ENCODE measurements at places on chromosomes 5 and 9. TPM values are rescaled to one million over a fixed set of nuclear protein-coding genes. Genes with fewer than 3 reads are reported as not detected.

- H3K27me3 ChIP-seq = no peaks in the 10 kb centered on the region
- H3K4me3 ChIP-seq = no peak overlapping the region
- H3K4me1 ChIP-seq = peaks cover 35% of the 10 kb centered on the region
- DNase-seq = peak; percentile 96
These were observed 664.3 kb upstream of the EDIL3 start for GRCh38 chr5:85049020-85049419.

GRCh38 chr5:28310696-28311095, 1272.3 kb upstream of the CDH9 start:
- no peaks in the 10 kb centered on the region for H3K27me3 ChIP-seq
- no peak overlapping the region for H3K4me3 ChIP-seq
- H3K4me1 ChIP-seq = no peaks in the 10 kb centered on the region
- no peak for DNase-seq
- no peaks in the 10 kb centered on the region for H3K36me3 ChIP-seq

DNA sequence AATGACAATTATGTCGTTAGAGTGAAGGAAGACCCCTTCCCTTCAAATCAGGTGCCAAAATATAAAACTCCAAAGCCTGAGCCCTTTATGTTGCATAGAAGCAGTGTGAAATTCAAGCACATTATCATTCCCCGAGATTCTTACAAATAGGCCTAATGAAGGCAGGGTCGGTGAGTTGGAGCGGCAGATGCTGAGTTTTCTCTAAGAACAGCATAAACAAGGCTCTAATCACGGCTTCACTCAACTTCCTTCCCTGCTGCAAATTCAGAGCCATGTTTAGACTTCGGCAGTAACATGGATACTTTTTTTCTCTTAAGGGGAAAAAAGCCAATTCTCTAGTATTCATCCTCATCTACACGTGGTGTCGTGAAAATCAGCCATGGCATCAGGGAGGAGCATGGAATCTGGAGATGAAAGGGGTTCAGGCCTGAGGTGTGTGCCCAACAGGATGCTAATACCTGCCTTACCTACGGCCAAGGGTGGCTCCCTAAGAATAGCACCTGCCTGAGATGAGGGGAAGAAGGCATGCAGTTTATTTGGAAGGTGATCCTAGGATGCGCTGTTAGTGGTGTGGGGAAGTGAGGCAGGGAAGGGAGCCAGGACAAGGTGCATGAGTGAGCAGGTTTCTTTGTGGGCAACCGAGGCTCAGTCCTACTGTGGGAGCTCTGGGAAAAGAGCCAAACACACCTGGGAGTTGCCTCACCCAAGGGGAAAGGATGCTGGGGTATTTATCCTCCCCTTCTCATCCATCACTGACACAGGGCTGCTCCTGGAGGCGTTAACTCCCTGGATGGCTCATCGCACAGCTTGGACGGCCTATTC, 146.8 kb upstream of the TBC1D2 start:
- no peak overlapping the region for H3K27ac ChIP-seq
- no peak overlapping the region for H3K4me3 ChIP-seq
- DNase-seq = no peak

GRCh38 chr9:95025213-95026147, 292.0 kb downstream of the FANCC start:
- peaks cover 44% of the 10 kb centered on the region for H3K4me1 ChIP-seq
- no peak overlapping the region for H3K4me3 ChIP-seq
- H3K27me3 ChIP-seq = no peaks in the 10 kb centered on the region
- peak overlapping the region; percentile 34 for H3K27ac ChIP-seq
- DNase-seq = peak; percentile 67
- H3K36me3 ChIP-seq = peaks cover 54% of the 10 kb centered on the region

NMUR2 gene
- not detected for total RNA-seq

DNA sequence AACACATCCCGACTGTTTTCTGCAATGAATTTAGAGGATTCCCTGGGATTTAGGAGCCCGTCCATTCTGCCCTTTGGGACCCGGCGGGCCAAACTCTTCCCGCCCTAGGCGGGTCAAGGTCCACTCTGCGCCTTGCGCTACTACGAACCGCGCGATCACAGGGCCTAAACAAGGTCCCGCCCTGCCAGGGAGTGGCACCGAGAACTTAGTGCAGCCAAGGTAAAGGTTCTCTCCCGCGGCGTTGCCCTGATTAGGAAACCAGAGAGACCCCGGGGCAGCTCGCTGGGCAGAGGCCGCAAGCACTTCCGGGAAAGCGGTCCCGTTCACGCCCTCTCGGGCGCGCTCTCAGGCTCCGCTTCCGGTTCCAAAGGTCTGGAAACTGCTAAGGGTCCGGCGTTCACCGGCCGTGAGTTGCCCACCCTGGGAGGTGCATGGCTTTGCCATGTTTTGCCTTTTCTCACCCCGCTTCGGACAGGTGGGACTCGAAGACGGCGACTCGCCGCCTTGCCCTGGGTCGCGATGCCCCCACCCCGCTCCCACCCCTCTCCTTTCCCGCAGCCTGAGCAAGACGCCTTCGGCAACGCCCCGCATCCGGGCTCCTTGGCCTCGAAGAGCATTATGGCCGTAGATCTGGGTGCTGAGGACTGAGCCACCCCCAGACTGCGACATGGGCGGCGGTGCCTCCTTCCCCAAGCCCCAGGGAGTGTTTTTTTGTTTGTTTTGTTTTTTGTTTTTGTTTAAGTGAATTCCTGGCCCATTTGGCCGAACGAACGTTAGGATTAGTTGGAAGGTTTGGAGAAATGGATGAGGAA, 23.4 kb downstream of the HNRNPK start:
- no peaks in the 10 kb centered on the region for H3K27me3 ChIP-seq
- H3K4me3 ChIP-seq = peak overlapping the region; percentile 46
- DNase-seq = peak; percentile 72
- H3K4me1 ChIP-seq = peaks cover 28% of the 10 kb centered on the region

GRCh38 chr5:91042936-91043255, 340.2 kb downstream of the ARRDC3 start:
- H3K36me3 ChIP-seq = no peaks in the 10 kb centered on the region
- no peak overlapping the region for H3K4me3 ChIP-seq
- no peaks in the 10 kb centered on the region for H3K27me3 ChIP-seq
- H3K27ac ChIP-seq = no peak overlapping the region
- no peaks in the 10 kb centered on the region for H3K4me1 ChIP-seq

PDE6A gene
- total RNA-seq = not detected

GPR150 gene
- not detected for total RNA-seq

DNA sequence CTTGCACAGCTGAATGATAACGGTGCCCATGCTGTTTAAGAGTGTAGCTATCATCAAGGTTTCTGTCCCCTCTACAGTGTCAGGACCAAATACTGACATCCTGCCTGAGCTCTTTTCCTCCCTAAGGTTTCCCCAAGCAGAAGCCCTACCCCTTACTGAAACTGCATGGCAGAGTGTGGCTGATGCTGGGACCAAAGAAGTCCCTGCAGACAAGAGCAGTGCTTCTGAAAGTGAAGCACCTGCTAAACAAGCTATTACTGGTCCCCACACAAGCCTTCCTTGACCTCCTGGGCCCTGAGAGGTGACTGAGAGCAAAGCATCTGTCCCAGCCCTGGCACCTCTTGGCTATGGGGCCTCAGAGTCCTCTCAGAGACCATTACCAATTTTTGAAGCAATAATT, 56.1 kb downstream of the CFAP90 start:
- no peaks in the 10 kb centered on the region for H3K36me3 ChIP-seq
- no peaks in the 10 kb centered on the region for H3K27me3 ChIP-seq
- no peak overlapping the region for H3K4me3 ChIP-seq
- no peak overlapping the region for H3K27ac ChIP-seq
- H3K4me1 ChIP-seq = no peaks in the 10 kb centered on the region
- no peak for DNase-seq

- no peak overlapping the region for H3K4me3 ChIP-seq
- H3K4me1 ChIP-seq = peaks cover 12% of the 10 kb centered on the region
- no peaks in the 10 kb centered on the region for H3K27me3 ChIP-seq
- no peaks in the 10 kb centered on the region for H3K36me3 ChIP-seq
- DNase-seq = no peak
These were observed 10.4 kb downstream of the FCN2 start for GRCh38 chr9:134891053-134891452.

DNA sequence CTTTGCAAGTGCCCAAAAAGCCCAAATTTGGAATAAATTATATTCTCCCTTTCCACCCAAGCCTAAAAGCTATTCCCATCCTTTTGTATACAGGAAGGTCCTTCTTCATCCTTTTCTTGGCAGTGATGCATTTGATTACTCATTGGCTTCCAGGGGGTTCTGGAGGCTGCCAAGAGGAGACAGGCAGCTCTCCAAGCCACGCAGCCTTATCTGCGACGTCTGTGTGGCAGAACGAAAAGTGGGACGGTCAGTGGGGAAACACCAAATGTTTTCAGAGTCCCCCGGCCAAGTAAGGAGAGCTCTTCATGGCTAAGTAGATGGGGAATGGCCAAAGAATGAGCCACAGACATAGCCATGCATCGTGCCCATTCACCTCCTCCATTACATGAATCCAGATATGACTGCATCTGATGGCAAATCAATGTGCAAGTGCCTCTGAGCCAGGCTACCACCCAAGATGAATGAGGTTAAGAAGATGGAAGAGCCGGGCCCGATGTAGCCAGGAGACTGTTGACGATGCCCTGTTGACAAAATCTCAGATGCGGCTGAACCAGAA, 12.1 kb downstream of the ADAM19 start:
- no peak overlapping the region for H3K4me3 ChIP-seq
- H3K4me1 ChIP-seq = peaks cover 62% of the 10 kb centered on the region
- peak overlapping the region; percentile 45 for H3K27ac ChIP-seq
- H3K27me3 ChIP-seq = no peaks in the 10 kb centered on the region
- peaks cover 80% of the 10 kb centered on the region for H3K36me3 ChIP-seq

DNA sequence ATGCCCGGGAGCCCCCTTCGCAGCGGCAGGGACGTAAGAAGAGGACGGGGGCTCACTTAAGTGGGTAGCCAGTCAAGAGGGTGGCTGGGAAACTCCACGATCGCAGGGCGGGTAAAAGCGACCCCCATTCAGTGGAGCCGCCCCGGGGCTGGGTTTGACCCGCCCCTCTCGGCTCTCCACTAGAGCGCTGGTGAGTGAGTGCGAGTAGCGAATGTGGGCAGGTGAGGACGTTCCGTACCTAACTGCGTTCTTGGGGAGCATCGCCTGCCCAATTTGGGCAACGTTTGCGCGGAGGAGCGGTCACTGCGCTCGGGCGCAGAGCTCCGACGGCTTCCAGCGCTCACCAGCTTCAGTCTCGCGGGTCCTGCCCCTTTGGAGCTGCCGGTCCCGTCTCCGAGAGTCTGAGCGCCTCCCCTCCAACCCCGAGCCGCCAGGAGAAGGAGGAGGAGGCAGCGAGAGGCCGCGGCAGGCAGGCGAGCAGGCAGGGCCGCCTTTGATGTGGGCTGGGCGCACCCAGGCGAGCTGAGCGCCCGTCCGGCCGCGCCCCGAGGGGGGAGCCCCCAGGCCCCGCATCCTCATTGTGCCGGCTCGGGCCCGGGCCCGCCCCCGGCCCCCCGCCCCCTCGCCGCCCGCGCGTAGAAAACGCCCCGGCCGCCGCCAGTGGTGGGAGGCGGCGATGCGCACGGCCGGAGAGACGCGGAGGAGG, at the start of gene FGF18:
Gene FGF18 (plus strand): TSS at position 666 of the 706 bp plus-strand sequence. CDS start 553 bp downstream, outside the sequence.
- DNase-seq = peak; percentile 84
- H3K27ac ChIP-seq = no peak within 1 kb of the TSS
- H3K4me1 ChIP-seq = peaks cover 27% of the 10 kb centered on the region
- H3K4me3 ChIP-seq = peak within 1 kb of the TSS; percentile 46
- H3K36me3 ChIP-seq = peaks cover 5% of the 10 kb centered on the region

DNA sequence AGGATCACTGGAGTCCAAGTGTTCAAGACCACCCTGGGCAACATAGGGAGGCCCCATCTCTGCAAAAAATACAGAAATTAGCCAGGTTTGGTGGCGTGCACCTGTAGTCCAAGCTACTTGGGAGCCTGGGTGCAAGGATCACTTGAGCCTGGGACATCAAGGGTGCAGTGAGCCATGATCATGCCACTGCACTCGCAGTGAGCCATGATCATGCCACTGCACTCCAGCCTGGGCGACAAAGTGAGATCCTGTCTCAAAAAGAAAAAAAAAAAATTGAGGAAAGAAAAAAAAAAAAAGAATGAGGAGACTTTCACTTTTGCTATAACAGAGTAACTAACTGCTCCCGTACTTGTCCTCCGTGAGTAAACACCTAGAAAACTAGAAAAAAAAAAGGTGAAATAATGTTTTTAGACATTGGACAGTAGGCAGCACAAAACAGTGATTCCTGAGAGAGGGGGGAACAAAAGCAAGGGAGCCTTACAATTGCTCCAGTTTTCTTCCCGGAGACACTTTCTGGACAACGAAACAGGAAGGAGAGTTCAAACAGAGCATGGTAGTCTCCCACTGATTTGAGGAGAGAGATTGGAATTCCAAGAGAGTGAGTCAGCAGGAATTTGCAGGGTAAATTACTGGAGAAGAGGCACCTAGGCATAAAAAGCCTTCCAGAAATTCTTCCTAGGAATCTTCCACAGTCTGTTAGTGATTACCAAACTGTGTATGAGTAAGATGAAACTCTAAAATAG, 6.9 kb upstream of the ZBTB5 start:
- no peaks in the 10 kb centered on the region for H3K36me3 ChIP-seq
- H3K4me1 ChIP-seq = peaks cover 16% of the 10 kb centered on the region
- peak; percentile 93 for DNase-seq
- peak overlapping the region; percentile 16 for H3K4me3 ChIP-seq
- no peaks in the 10 kb centered on the region for H3K27me3 ChIP-seq

CDK9 gene
- total RNA-seq = 16.8 TPM

- H3K4me3 ChIP-seq = no peak overlapping the region
- H3K27ac ChIP-seq = no peak overlapping the region
These were observed 116.9 kb downstream of the C5orf15 start for GRCh38 chr5:133851521-133851920.

DNA sequence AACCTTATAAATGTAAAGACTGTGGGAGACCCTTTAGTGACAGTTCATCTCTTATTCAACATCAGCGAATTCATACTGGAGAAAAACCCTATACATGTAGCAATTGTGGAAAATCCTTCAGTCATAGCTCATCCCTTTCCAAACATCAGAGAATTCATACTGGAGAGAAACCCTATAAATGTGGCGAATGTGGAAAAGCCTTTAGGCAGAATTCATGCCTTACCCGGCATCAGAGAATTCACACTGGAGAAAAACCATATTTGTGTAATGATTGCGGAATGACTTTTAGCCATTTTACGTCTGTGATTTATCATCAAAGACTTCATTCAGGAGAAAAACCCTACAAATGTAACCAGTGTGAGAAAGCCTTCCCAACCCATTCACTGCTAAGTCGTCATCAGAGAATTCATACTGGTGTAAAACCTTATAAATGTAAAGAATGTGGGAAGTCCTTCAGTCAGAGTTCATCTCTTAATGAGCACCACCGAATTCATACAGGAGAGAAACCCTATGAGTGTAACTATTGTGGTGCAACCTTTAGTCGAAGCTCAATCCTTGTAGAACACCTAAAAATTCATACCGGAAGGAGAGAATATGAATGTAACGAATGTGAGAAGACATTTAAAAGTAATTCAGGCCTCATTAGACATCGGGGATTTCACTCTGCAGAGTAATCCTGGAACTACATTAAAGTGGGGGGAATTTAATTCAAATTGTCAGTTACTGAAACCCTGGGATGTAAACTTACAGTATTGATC, 17.7 kb downstream of the ZNF483 start:
- no peaks in the 10 kb centered on the region for H3K4me1 ChIP-seq
- no peak overlapping the region for H3K27ac ChIP-seq
- no peak overlapping the region for H3K4me3 ChIP-seq
- no peaks in the 10 kb centered on the region for H3K27me3 ChIP-seq
- DNase-seq = no peak

All from SJSA1 (cell line).